ENCODE measurements at places on chromosomes 4 and X.

- DNase-seq, result no peak
Observed at GRCh38 chrX:413322-414201, 26.9 kb upstream of the PPP2R3B start.

DNA sequence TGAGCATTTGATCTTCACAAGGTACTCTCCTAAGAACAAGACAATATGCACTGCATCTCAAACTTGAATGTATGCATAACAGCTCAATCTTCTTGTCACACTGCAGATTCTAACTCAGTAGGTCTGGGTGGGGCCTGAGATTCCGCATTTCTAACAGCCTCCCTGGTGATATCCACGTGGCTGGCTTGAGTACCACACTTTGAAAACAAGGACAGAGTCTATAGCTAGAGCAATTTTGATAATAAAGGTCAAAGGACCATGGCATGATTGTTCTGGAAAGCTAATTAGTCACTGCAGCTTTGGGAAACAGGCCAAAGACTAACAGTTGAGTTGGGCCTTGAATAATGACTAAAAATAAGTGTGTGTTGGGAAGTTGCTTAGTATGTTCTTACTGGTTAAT lies 213.3 kb downstream of the GBA3 start:
- no peak for DNase-seq

DNA sequence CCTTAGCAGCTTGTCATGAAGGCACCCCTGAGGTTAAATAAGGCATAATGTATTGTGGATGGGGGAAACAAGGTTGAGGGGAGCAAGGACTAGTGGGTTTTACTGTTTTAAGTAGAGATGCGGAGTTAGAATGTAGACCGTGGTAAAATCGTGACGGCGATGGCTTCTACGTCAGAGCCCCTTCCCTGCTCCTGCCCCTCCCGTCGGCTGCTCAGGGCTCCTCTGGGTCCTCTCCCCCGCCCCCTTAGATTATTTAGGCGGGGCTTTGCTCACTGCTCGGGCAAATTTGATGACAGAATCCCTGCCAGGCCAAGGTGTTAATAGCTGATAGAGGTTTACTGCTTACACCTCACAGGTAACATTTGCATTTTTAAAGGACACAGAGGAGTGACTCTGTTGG lies 2.3 kb downstream of the FRMPD3 start:
- DNase-seq, result no peak

- DNase-seq, result no peak
Observed at GRCh38 chr4:187209921-187210613, 486.4 kb upstream of the FAT1 start.

- no peak for DNase-seq
Observed at GRCh38 chrX:115531818-115532403, 29.1 kb upstream of the PLS3 start.

DNA sequence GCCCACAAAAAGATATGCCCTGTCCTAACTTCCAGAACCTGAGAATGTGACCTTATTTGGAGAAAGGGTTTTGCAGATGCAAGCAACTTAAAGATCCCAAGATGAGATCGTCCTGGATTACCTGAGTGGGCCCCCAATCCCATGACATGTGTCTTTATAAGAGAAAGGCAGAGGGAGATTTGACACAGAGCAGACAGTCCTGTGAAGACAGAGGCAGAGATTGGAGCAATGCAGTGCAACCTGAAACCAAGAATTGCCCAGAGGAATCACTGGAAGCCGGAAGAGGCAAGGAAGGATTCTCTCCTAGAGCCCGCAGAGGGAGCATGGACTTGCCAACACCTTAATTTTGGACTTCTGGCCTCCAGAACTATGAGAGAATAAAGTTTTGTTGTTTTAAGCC lies 171.5 kb downstream of the SMIM20 start:
- DNase-seq, result no peak

DNA sequence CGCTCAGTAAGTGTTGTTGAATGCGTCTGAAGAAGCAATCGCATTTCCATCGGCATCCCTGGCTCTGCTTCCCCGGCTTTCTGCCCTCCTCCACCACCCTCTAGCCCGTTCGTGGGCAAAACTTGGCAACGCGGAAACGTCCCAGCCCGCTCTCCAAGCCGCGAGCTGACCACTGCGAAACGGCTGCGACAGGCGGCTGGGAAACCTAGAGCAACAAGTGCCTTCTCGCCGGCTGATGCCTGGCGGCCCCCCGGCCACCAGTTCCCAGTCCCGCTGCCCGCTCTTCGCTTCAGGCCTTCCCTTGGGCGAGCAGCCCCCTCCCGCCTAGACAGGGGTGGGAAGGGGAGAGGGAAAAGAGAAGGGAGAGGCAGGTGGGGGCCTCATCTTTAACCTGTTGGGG lies 837 bp downstream of the CITED1 start:
- no peak for DNase-seq

GRCh38 chr4:108337923-108338322 lies 169.2 kb upstream of the LEF1 start:
- DNase-seq, result no peak

- DNase-seq, result no peak
Observed at GRCh38 chrX:136794080-136794479, 13.3 kb upstream of the ARHGEF6 start.

GRCh38 chr4:107243141-107243781 lies 207.1 kb upstream of the DKK2 start:
- no peak for DNase-seq

DNA sequence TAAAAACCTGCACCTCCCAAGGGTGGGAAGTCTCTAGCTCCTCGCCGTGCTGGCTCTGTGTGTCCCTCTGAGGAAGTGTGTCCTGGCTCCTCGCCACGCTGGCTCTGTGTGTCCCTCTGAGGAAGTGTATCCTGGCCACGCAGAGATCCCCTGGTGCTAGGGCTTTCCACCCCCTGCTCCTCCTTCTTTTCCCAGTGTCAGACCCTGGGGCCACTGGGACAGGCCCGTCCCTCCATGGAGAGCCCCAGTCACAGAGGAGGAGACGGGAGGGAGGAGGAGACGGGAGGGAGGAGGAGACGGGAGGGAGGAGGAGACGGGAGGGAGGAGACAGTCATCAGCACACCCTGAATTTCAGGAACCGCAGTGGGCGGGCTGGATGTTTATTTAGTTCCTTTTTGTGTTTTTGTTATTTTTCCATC lies 53.8 kb upstream of the HGFAC start:
- no peak for DNase-seq

- no peak for DNase-seq
Observed at GRCh38 chr4:139619644-139620043, 46.0 kb upstream of the MGST2 start.

GRCh38 chr4:152110780-152111179 lies 350.0 kb upstream of the GATB start:
- DNase-seq, result no peak

DNA sequence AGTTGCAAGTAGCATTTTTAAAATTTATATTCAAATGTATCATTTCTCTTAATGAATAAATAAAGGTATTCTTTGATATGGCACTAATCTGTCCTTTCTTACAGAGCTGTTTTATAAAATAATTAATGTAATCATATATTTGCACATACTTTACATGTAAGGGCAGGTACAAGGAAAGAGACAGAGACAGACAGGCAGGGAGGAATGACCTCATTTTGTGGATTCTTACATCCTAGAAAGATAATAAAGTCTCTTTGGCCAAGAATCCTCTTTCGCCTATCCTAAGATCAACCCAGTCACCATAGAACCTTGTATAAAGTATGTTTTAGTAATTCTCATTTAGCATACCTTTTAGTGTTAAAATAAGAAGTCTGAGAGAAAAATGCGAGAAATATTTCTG lies 98.5 kb upstream of the CTSO start:
- no peak for DNase-seq

DNA sequence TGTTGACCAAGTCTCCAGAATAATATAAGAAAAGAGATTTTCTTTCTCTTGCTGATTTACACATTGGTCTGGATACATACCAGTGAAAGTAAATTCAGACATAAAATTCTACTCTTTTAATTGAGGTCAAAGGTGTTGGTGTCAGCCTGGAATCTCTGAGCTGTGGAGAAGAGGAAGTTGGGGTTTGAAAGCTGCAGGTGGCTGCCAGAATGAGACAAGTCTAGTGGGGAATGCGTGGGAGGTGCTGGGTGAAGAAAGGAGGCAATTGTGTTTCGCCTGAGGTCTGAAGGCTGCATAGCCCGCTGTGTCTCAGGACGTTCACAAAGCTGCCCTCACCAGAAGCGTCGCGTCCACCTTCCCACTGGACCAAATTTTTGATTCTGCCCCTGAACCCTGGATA lies 31.2 kb downstream of the PHEX start:
- DNase-seq, result no peak

GRCh38 chr4:189807031-189807430 lies 133.6 kb upstream of the FRG1 start:
- DNase-seq, result no peak

DNA sequence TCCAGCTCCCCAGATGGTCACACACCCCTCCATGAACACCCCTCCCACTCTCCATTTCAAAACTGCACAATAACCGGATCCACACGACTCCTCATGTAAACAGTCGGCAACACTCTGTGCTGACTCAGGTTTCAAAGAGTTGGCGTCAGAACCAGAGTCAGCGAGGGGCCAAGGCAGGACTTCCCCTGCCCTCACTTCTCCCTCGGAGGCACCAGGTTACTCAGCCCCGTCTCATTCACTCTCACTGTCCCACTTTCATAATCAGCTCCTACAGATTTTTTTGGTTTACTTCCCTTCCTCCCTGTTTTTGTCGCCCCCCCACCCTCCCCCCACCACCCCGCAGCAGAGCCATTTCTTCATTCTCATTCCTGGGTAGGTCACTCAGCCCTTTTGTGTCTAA lies 2.7 kb upstream of the TIMP1 start:
- DNase-seq, result no peak

DNA sequence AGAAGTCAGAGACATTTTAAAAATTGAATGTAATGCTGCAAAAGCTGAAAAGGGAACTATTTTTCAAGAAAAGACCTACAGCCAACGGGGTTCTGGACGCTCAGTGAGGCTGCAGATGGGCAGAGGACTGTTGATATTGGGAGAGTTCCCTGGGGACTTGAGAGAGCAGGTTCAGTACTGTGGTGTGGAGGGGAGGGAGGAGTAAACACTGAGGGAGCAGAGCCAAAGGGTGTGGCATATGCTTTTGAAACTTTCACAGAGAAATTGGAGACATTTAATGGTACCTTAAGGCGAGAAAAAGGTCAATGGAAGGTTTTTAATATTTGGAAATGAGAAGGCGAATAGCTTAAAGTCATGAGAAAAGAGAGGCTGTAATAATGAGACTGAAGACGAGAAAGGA lies 62.2 kb upstream of the GPM6A start:
- no peak for DNase-seq

DNA sequence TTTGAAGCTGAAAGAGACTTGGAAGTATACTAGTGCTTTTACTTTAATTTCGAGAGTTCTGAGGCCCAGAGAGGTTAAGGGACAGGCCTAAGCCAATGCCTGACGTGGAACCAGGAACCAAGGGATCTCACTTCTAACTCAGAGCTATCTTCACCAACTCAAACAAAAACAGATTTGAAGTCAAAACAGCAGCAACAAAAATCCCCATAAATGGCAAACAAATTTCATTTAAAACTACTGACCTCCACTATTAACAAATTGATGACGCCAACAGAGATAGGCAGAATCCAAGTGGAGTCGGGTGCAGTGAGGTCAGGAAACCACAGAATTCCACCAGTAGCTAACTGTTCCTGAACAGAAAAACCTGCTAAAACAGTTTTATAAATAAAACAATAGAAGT lies 5.0 kb downstream of the COX18 start:
- DNase-seq, result no peak

- DNase-seq, result no peak
Observed at GRCh38 chr4:169823685-169824084, 65.9 kb upstream of the HPF1 start.

DNA sequence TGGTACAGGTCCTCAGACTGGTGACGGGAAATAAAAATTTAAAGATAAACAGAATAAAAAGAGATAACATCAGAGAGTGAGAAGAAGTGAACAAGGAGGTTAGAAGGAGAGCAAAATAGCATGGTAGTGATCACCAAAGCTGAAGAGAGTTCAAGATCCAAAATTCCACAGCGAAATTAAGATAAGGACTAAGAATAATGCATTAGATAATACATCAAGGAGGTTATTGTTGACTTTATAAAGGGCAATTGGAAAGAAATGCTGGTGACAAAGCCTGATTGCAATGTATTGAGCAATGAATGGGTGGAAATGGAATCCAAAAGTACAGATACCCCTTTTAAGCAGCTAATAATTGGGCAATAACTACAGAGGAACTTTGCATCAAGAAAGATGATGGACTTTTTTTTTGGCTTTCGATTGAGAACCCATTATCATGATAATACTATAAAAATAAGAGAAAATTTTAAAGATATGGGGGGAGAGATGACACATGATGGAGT lies 101.6 kb upstream of the MAP9 start:
- no peak for DNase-seq

GRCh38 chrX:18956303-18957032 lies 27.4 kb downstream of the PHKA2 start:
- no peak for DNase-seq

GRCh38 chr4:90582087-90582486 lies 454.9 kb downstream of the CCSER1 start:
- no peak for DNase-seq

DNA sequence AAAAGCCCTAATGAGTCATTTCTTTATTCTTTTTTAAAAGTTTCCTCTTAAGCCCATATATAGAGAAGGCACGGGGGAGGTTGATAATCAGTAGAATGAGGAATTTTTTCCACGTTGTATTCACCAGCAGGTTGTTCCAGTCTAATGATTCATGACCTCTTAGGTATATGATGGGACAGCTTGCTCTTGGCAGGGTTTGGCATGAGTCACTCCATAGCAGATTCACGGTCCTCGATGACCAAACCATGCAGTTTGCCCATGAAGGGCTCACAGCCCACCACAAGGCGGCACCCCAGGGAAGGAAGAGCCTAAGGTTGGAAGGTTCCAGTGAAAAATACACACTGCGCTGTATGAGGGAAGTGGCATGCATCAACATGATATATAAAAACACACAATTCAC lies 623.8 kb upstream of the DIPK2B start:
- no peak for DNase-seq

DNA sequence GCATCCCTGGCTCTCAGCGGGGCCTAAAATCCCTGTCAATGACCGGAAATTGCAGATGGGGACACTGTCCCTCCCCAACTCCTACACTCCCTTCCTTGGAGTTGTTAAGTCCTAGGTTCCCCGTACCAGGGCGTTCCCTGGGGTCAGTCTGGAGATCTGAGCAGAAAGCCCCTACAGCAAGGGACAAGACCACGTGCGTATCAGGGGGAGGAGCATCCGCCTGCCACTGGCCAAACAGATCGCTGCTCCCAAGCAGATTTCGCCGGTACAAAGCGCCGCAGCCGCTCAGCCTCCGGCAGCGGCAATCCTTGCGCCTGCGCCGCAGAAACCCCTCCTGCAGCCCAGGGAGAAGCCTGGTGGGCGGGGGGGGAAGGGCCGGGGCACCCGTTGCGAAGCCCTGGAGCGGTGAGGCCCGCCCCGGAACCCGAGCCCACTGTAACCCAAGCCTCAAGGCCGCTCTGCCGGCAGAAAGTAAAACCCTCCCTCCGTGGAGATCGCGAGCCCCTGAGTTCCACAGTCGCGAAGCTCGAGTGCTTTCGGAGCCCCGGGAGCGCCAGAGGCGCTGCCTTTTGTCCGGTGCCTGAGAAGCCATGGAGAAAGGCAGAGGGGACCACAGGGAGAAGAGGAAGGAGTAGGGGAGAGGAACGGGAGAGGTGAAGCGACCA lies 2.7 kb downstream of the CRMP1 start:
- no peak for DNase-seq
